ENCODE measurements at places on chromosomes 3 and 15.
A peak's percentile ranks its signal among the peaks of the same experiment; 100 is the strongest.

GRCh38 chr15:37137221-37137620 is 36.9 kb upstream of the MEIS2 start:
- DNase-seq, result no peak

- no peak for DNase-seq
Measured at GRCh38 chr15:32107477-32108080, 77.3 kb downstream of the CHRNA7 start.

DNA sequence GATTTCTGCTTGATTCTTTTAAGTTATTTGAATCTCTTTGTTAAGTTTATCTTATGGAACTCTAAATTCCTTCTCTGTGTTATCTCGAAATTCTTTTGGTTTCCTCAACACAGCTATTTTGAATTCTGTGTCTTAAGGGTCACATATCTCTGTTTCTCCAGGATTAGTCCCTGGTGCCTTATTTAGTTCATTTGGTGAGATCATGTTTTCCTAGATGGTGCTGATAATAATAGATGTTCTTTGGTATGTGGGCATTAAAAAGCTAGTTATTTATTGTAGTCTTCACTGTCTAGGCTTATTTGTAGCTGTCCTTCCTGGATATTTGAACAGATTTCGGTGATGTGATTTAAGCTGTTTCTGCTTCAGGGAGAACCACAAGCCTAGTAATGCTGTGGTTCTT is 615.6 kb upstream of the NECTIN3 start:
- no peak for DNase-seq

DNA sequence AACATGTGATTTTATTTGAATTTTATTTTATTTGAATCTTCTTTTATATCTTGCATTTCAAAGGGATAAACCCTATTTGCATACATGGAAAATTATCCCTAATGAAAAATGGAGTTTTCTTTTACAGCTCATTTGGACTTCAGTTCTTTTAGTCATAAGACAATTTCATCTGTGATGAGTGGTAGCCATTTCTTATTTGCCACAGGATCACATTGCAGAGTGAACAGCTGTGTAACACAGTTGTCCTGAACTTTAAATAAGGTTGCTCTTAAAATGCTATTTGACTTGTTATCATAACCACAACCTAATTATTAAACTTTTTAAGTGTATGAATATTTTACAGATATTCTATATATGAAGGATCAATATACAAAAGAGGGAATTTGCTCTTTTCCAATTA is 221.7 kb upstream of the ROPN1 start:
- DNase-seq, result no peak

DNA sequence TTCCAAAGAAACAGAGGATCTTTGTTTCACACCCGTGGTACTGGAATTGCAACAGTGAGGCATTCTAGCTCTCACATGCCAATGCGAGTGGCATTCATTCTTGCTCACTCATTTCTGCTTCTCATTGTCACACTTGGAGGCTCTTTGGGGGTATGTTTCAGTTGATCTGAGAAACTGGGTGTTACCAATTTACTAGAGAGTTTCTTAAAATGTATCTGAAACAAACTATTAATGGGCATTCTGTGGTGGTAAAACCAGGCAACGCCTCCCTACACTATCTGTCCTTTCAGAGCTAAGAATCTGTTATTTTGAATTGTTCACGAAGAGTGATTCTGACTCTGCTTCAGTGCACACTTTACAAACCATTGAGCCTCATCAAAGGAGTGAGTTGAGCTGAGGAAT is 140.6 kb upstream of the BHLHE40 start:
- no peak for DNase-seq

GRCh38 chr15:32729700-32730395 is 12.0 kb downstream of the GREM1 start:
- DNase-seq, result no peak

DNA sequence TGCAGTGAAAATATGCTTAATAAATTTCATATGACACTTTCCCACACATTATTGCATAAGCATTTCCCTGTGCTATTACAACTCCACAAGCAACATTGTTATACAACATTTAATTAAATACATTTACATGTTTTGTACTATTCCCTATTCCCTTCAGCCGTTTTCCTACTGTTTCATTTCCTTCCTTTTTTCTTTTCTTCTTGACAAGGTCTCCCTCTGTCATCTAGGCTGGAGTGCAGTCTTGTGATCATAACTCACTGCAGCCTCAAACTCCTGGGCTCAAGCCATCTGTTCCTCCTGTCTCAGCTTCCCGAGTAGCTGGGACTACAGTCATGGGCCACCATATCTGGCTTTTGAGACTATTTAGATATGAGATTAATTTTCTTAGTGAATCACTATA is 254.7 kb downstream of the NFKBIZ start:
- no peak for DNase-seq

GRCh38 chr3:87260270-87260669 is 16.1 kb downstream of the POU1F1 start:
- peak; percentile 46 for DNase-seq

DNA sequence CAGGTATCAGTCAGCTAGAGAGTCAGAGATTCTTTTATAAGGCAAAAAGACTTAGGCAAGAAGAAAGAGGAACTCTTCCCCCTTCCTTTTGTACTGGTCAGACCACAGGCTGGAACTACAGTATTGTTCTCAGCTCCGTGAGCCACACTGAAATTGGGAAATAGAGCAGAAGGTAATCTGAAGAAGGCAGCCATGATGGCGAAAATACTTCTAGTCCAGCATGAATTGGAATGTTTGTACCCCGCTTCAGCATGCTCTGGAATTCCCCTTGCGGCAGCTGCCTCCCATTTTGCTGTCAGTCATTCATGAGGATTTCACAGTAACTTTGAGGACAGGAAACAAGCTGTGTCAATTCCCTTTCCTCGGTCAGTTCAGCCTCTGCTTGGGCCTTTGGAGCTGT is 96.2 kb downstream of the CORO2B start:
- DNase-seq, result no peak

DNA sequence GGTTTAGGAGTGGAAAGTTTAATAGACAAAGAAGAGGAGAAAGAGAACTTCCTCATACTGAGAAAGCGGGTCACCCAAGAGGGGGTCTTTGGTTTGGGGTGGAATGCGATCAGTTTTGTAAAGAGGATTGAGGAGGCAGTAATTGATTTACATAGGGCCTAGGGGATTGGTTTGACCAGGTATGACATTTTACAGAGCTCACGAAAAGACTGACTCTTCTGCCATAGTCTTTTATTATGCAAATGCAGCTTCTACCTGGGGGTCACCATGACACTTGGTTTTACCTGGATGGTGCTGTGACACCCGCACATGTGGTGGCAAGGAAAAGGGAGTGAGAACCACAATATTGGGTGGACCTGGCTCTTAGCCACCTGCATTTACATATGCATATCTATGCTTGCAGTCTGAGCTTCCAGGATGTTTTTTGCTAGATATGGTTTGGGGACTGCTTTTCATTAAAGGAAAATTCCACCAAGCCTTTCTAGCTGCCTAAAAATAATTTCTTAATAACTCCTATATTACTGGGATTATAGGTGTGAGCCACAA is 6.9 kb upstream of the NME9 start:
- no peak for DNase-seq

DNA sequence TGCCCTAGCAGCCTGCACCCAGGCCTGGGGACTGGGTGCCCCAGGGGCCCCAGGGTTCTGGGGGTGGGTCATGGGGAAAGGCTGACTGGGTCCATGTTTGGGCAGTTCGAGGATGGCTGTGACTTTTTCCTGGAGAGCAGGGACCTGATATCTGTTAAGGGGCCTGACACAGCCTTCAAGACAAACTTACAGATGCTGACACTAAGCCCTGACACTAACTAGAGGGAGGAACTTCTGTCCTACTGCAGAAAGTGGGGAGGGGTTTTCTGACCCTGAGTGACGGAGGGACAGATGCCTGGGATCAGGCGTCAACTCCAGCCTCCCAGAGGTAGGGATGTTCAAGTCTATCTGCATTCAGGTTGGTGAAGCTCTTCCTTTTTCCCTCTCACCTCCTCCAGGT is 45.0 kb upstream of the SLC6A11 start:
- DNase-seq, result no peak

- no peak for DNase-seq
Measured at GRCh38 chr15:100254285-100254684, 87.5 kb downstream of the ADAMTS17 start.

- DNase-seq, result no peak
Measured at GRCh38 chr15:51396921-51397320, 55.5 kb downstream of the GLDN start.

- DNase-seq, result no peak
Measured at GRCh38 chr15:63244399-63244798, 33.0 kb upstream of the APH1B start.

DNA sequence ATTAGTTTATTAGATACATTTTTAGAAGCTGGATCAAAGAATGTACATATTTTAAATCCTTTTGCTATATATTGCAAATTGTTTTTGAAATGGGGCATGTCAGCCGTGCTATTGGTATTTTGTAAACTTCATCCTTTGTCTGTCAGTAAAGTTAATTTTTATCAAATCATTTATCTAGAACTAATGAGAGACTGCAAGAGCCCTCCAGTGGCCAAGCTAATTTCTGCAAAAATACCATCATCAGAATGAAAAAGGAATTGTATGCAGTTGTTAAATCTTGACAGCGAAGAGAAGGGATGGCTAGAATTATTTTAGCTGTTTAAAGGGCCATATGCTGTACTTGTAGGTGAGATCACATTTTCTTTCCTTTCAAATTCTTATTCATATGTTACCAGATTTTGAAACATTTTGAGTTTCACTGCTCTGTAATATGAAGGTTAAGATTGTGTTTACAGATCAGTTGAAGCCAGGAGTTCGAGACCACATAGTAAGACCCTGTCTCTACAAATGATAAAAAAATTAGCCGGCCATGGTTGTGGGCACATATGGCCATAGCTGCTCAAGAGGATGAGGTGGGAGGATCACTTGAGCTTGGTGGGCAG is 8.1 kb upstream of the CLDN11 start:
- DNase-seq, result no peak

DNA sequence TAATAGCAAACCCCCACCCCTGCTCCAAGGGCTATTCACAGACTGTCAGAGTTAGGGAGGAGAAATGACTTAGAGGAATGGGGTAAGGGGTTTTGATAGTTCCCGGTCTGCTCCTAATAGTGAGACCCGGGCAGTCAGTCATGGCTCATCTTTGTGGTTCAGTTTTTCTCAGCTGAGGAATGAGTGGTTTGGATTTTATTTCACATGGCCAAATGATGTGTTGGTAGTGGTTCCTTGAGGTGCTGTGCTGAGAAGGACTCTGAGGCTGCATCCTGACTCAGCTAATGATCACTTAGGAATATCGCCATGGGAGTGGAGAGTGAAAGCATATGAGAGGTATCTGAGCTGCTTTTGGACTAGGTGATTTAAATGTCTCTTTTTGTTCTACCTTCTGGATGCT is 80.2 kb downstream of the LPP start:
- no peak for DNase-seq

DNA sequence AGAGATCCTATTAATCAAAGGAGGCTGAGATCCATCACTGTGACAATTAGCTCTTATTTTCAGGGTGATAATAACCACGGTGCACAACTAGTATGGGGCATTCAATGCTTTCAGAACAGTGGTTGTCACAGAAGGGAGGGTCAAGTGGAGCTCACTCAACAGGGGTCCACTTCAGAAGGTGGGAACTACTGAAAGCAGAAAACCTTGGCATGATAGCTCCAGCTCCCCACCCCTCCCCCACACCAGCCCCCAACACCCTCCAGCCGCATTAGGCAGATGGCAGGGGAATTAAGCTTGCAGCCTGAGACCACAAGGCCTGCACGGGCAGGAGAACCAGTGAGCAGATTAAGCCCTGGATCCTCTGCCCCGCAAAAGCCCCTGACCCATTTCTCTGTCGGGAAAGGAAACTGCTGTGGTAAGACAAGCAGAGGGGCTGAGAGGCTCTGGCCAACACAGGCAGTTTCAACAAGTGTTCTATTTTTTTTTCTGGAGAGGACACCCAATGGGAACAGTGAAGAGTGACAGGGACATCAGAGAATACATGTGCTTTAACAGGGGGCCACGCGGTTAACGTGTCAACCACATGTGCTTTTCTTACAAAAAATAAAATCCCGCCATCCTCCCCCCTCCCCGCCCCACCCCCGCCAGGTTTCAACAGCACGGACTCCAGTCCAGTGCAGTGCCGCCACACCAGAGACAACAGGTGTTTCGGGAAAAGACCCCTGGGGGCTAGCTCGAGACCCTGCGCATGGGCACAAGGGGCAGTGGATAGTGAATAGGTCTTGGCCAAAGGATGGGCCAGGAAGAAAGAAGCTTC is 997 bp downstream of the FYCO1 start:
- DNase-seq, result no peak

DNA sequence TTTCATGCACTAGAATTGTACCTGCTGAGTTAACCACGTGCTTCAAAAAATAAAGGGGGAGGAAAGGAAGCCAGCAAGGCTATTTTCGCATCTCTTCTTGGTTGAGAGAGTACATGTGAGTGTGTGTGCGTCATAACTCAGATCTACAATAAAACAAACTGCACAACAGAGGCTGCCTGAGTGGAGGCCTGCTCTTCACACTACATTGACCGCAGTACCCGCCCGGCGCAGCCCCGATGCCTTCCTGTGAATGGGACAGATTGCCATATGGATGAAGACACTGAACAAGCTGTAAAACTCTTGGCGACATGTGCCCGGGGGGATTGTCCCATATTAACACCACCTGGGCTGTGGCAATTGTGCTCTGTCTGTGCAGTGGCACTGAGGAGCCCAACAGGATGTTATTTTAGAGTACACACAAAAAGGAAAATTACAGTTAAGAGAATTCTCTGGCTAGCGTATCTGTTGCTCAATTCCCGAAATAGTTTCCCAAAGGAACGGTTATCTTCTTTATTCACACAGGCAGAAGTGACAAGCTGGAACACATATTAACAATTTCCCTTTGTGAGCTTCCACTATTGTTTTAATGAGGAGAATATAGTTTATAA is 551.5 kb downstream of the FOXP1 start:
- DNase-seq, result no peak

- DNase-seq, result no peak
Measured at GRCh38 chr15:32870240-32871033, 152.6 kb downstream of the GREM1 start.

- no peak for DNase-seq
Measured at GRCh38 chr3:36221975-36222374, 158.3 kb upstream of the STAC start.

DNA sequence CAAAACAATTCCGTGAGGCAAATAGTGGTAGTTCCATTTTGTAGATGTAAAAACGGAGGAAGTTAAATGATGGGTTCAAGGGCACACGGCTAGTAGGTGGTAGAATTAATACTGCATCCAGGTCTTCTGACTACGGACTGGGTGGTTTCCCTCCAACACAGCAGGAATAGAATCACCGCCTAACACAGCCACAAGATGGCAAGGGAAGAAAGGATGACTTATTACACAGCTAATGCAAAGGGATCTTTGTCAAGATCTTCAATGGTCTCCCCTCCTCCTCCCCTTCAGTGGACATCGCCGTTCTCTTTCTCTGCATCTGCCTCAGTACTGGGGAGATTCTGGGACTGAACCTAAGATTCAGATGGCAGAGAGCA is 524 bp upstream of the TOPBP1 start:
- DNase-seq, result peak; percentile 13

DNA sequence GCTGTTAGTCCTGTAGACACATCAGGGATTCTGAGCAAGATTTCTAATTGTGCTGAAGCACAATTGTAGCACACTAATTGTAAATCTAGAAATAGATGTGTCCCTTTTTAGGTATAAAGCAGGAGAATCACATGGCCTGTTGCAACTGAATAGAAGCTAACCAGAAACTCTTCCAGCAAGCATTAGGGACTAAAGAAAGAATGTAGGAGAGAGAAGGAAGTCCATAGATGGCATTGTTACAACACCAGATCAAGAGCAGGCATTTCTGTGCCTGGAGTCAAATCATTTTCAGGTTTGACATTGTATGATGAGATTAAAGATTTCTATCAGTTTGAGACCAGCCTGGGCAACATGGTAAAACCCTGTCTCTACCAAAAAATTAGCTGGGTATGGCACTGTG is 27.4 kb downstream of the CALML4 start:
- DNase-seq, result no peak

Data from stimulated activated CD4-positive, alpha-beta T cell treated with anti-CD3 and anti-CD28 coated beads, Interleukin-12 subunit alpha, Interleukin-12 subunit beta, amount 100 ng/mL, for 48 hours (primary cell).